Stimulated activated CD4-positive, alpha-beta T cell treated with anti-CD3 and anti-CD28 coated beads, Interleukin-1b, Interleukin-23, amount 100 ng/mL, for 1 hour (primary cell): ENCODE measurements at places on chromosomes 3 and 15.

GRCh38 chr3:119729996-119730395, 27.2 kb downstream of the CFAP91 start:
- DNase-seq: no peak

DNA sequence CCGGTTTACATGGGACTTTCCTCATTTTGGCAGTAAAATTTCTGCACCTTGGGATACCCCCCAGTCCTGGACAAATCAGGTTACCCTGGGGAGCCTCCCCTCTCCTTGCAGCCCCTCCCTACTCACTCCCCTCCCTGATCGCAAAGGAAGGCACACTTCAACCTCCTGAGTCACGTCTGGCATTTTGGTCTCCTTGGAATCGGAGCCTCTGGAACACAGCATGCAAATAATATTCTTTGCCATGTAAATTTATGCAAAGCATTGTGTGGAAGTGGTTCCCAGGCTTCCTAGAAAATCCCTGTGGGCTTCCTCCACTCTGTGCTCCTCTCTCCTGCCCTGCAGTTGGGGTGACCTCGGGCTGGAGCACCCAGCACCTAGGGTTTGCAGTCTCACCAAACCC, 11.6 kb downstream of the SCN5A start:
- DNase-seq: no peak

- DNase-seq: no peak
Measured at GRCh38 chr15:93179072-93179471, 90.1 kb upstream of the RGMA start.

DNA sequence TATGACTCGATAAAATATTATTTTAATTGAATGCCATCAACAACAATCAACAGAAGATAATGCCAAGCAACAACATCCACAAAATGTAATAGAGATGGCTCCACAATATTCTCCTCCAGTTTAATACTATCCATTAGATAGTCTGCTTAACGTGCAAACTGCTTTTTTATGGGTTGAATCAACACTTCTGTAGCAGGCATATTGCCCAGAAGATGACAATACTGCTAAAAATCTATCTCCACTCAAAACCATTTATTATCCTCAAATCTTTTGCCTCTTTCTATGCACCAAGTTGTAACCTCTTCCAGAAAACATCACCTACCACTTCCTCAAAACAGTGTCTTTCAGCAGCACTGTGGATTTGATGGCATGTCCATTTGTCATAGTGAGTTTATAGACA, 295.7 kb upstream of the LMCD1 start:
- no peak for DNase-seq

- no peak for DNase-seq
Measured at GRCh38 chr3:12226031-12226430, 62.8 kb upstream of the PPARG start.

GRCh38 chr3:20099060-20099459, 58.8 kb downstream of the KAT2B start:
- no peak for DNase-seq

GRCh38 chr3:96754128-96754527, 60.3 kb upstream of the EPHA6 start:
- DNase-seq: no peak

- no peak for DNase-seq
Measured at GRCh38 chr15:48962662-48963523, 826 bp downstream of the SHC4 start.

DNA sequence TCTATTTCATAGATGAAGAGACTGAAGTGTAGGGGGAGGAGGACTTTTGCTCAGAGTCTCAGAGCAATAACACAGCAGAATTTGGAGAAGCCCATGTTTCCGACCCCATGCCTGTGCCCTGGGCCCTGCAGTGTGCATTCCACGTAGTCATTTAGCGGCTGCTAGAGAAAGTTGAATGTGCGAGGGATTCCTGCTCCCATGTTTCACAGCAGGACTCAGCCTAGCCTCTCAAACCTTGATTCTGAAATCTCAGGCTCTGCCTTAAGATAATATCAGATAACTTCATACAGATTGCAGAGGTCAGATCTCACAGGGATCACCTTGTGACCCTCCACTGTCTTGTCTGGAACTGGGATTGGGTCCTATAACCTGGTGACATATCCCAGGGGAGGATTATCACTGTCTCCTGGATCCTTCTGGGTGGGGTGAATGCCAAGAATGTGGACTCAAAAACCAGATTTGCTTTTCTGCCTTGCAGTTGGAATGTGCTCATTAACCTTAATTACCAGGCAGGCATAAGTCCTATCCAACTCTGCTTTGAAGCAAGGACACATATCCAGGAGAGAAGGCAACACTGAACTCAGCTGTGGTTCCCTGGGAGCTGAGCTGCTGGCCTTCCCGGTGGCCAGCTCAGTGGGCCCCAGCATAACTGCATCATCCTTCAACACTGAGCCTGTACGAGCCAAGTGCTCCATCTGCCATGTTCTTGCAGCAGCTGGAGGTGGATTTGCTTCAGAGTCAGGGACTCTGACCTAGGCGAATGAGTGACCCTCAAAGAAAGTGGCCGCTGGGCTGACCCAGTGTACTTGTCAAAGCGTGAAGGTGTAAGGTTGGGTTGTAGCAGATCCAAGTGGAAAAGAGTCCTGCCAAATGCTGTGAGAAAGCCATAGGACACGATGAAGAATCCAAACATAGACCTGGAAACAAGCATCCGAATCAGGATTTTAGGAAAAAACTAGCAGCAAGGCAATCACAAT, 43.0 kb downstream of the CTXND1 start:
- no peak for DNase-seq

DNA sequence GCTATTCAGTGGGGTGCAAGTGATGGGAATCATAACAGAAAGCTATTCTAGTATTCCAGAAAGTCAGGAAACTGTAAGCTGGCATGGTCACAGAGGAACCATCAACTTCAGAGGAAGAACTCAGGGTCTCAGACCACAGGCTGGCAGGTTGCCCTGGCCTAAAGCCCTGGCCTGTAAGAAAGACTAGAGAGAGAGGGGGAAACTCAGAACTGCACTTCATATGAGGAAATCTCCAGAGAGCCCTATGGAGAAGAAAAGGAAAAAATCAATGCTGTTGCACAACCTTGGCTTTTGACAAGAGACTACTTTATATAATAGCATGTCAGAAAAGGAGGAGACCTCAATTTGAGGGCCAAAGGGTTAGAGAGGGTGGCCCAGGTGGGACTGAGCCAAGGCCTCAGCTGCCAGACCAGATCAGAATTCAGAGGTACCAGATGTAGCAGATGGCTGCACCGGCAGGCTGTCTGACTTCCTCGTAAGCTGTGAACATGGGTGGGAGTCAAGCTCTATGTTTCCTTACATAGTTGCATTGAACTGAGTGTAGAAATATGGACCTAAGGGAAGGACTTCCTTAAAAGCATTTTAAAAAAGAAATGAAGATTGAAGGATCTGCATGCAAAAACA, 333.8 kb downstream of the PDCD6IP start:
- DNase-seq: no peak

GRCh38 chr3:29453284-29454001, 172.6 kb downstream of the RBMS3 start:
- no peak for DNase-seq

- no peak for DNase-seq
Measured at GRCh38 chr3:40379674-40380306, 7.2 kb upstream of the ENTPD3 start.

DNA sequence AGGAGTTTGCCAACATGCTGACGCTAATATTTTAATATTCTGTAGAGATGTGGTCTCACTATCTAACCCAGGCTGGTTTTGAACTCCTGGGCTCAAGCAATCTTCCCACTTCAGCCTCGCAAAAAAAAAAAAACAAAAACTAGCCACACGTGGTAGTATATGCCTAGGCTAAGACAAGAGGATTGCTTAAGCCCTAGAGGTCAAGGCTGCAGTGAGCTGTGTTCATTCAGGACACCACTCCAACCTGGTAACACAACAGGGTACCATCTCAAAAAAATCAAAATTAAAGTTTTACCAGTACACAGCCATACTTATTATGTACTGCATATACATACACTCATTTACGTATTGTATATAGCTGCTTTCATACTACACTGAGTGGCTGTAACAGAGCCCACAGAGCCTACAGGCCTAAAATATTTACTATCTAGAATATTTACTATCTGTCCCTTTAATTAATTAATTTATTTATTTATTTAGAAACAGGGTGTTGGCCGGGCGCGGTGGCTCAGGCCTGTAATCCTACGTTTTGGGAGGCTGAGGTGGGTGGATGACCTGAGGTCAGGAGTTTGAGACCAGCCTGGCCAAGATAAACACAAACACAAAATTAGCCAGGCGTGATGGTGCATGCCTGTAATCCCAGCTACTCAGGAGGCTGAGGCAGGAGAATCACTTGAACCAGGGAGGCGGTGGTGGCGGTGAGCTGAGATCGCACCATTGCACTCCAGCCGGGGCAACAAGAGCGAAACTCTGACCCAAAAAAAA, 23.2 kb downstream of the SMARCC1 start:
- no peak for DNase-seq

- no peak for DNase-seq
Measured at GRCh38 chr3:29239376-29239775, 41.5 kb upstream of the RBMS3 start.

DNA sequence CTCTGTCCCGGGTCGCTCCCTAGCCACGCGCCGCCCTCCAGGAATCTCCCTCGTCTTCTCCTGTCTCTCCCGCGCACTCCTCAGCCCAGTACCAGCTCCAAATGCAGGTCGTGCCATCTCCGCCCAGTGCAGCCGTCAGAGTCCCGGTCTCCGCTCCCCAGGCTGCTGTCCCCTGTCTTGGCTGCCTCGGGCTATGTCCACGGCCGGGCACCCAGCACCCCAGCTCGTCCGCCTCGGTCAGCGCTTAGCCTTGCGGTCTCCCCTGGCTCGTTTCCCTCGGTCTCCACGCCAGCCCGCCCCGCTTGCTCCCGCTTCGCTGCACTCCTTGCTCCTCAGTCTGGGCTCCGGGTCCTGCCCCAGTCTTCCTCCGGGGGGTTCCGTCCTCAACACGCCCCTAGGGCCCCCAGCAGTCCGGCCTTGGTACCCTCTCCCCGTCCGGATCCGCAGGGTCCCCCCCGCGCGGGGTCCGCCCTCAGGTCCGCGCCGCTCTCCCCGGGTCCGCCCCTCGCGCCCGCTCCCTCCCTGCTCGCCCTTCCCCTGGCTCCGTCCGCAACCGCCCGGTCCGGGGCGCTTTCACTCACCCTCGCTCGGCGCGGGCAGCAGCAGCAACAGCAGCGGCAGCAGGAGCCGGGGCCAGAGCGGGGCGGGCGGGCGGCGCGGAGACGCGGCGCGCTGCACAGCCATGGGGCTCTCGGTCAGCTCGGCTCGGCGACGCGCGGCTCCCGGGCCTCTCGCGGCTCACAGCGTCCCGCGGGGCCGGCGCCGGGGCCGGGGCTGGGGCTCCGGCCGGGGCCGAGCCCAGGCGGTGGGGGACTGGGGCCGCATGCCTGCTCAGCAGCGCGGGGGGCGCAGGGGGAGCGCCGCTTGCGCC, 462 bp downstream of the IGDCC3 start:
- no peak for DNase-seq

DNA sequence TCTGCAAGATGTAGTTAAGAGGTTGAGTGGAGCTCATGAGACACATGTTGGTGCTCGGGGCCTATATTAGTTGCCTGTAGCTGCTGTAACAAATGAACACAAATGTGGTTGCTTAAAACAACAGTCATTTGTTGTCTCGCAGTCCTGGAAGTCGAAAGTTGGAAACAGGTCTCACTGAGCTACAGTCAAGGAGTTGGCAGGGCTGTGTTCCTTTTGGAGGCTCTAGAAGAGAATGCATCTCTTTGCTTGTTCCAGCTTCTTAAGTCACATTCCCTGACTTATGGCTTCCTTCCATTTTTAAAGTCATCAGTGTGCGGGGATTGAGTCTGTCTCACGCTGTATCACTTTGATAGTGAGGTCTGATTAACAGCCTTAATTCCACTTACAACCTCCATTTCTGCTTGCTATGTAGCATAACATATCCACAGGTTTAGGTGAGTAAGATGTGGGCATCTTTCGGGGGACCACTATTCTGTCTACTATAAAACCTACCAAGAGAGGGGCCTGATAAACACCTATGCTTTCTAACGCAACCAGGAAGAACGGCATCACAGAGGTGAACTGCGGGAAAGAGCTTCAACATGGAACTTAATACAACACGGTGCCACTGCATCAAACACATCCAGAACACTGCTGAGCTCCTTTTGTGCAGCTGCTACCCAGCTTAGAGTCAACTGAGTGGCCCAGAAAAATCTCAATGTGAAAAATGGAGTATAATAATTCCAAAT, 119.4 kb downstream of the ATP10A start:
- DNase-seq: no peak

DNA sequence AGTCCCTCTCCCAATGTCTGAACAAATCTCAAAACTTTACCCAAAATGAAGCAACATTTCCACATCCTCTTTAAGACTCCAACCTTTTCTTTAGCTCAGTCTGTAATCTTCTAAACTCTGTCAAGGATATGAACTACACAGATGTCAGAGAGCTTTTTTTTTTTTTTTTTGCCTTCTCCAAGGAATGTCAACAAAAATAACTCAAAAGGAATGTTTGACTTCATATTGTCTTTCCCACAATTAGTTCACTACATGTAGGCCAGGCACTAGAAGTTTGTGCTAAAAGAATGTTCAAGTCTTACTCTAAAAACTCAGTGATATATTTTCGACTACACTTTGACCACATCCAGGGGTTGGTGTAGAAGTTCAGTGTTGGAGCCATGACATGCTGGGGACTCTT, 37.1 kb downstream of the ADAMTS9 start:
- no peak for DNase-seq

- no peak for DNase-seq
Measured at GRCh38 chr15:32687556-32687955, 30.2 kb upstream of the GREM1 start.

- no peak for DNase-seq
Measured at GRCh38 chr3:160924776-160925175, 168.7 kb downstream of the PPM1L start.

GRCh38 chr3:50172626-50173220, 17.6 kb downstream of the SEMA3F start:
- DNase-seq: no peak

DNA sequence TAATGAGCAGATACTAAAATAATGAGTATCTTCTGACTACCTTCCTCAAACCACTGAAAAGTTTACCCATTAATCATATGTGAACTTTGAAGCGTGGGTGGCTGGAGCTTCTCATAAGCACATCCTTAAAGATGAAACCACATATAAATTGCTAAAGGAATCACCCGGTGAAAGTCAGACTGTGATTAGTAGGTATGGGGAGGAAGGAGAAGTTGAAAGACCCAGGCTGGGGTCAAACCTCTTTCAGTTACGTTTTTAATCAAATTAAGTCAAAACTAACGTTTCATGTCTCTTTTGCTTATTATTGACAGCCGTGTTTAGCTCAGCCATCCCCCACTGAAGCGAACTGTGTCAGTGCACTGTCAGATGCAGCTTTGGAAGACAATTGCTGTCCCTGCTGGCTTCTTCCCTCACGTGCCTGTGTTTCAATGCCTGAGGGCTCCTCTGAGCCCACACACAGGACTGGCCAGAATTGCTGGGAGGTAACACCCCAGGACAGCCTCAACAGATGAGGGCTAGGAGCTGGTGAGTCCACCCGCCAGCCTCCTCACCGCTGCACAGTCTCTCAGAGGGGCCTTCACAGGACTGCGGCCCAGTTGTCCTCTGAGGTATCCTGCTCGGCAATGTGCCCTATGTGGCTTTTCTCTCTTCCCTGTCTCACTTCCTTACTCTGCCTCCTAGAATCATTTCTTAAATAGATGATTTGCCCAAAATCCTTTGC, 29.3 kb upstream of the SH3BP5 start:
- DNase-seq: no peak
